Stimulated activated CD4-positive, alpha-beta T cell treated with anti-CD3 and anti-CD28 coated beads, Interleukin-1b, Interleukin-23, amount 100 ng/mL, for 4 hours (primary cell): ENCODE measurements at places on chromosomes 2 and 18.

DNA sequence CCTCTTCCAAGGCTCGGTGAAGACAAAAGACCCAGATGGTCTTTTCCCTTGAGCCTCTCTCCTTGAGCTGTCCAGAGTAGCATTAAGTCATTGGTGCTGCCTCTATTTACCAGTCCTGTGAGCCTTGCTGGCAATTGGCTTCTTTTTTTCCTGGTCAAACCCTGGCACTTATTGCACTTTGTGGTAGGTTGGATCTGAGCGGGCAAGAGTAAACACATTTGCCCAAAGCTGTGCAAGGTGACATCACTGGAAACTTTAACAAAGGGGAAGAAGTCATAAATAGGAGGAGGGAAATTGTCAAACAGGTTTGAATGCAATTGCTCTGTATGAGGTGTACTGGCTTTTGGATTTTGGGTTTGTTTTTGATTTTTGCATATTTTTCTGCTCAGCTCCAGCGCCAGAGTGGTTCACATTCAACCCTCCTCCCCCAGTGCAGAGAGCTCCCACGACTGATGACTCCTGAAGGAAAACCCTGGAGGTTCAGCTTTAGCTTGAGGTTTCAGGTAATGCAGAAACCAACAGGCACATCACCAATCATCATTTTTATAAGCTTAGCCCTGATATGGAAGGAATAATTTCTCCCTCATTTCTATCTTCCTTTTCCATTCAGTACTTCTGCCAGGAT, 8.3 kb downstream of the KCNE4 start:
- no peak for DNase-seq

- no peak for DNase-seq
Measured at GRCh38 chr2:8022908-8023640, 658.8 kb upstream of the ID2 start.

- no peak for DNase-seq
Measured at GRCh38 chr2:3468296-3468988, 50.9 kb downstream of the ADI1 start.

- no peak for DNase-seq
Measured at GRCh38 chr2:48817355-48817754, 61.8 kb upstream of the LHCGR start.

DNA sequence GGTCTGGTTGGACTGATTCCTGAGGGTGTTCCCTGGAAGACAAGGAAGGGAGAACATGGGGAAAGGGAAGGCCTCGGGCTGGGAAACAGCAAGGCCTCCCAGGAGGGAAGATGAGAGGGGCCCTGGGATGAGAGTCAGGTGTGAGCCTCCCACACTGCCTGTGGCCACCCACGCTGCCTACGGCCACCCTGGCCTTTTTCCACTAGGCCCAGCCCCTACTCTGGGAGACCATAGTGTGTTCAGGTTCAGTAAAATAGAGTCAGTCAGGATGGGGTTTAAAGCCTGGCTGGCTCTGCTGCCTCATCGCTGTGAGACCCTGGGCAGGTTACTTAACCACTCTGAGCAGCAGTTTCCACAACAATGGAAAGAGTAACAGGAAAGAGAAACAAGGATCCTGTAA, 47.7 kb upstream of the MAL start:
- no peak for DNase-seq

DNA sequence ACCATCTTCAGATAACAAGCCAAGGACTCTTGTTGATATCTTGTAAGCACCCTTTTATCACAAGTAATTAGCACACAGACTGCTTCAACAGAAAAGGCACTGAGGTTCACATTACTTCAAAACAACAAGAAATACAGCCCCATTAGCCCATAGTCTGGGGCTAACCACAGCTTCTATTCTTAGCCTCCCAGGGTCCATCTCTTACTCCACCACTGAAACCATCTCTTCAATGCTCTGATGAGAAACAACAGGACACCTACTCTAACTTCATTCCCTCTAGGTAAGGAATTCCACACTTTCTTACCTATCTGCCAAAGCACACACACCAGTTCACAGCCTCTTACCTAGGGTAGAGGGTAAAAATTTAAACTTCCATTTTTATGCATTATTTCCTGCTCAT, 26.4 kb upstream of the CYTIP start:
- no peak for DNase-seq

DNA sequence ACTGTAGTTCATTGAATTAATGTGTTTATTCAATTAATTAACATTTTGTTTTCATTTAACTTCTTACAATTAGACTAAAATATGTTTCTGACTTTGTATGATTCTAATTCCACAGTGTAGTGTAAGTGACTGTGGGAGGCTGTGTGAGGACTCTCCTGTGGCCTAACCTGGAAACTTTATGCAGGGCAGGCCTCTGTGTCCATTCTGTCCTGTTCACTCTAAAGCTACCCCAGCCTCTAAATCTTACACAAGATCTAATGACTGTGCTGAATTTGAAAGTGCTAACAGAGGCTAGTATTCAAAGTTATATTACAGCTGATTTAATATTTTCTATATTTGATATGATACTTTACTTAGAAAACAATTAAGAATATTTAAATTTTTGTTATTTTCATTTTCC, 270.5 kb upstream of the CDH19 start:
- no peak for DNase-seq

GRCh38 chr2:98507891-98508708, 63.4 kb downstream of the INPP4A start:
- no peak for DNase-seq

- DNase-seq: no peak
Measured at GRCh38 chr2:223560749-223561435, 41.3 kb downstream of the SCG2 start.

DNA sequence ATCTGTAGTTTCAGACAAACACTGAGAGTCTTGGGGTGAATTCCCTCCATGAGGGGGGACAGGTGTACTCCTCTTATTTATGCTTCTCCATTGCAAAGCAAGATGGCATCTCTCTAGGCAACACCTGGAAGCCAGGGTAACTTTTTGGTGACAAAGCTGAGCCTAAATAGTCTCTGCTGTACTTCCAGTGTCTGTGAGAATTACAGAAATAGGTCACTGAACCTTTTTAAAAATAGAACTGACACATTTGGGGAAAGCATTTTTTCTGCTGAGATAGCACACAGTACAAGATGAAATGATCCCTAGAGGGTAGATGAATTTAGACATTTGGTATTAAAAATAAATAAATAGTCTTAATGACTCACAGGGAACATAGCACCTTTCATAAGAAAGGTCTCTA, 71.7 kb upstream of the SP3 start:
- no peak for DNase-seq

DNA sequence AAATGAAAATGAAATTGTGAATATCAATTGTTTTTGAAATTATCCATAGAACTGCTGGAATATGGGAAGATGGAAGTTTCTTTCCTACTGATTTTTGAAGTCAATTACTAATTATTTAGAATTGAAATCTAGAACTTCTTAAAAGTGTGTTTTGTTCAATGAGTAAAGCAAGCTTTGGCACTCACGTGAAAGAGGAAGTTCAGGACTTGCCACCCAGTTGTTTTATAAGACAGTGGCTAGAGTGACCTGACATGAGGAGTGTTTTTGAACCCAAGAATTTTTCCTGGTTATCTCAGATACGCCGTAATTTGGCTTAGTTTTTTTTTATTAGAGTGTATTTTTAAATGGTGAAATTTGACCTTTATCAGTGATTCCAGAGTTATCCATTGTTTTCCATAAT, 3.5 kb downstream of the MXD1 start:
- no peak for DNase-seq

DNA sequence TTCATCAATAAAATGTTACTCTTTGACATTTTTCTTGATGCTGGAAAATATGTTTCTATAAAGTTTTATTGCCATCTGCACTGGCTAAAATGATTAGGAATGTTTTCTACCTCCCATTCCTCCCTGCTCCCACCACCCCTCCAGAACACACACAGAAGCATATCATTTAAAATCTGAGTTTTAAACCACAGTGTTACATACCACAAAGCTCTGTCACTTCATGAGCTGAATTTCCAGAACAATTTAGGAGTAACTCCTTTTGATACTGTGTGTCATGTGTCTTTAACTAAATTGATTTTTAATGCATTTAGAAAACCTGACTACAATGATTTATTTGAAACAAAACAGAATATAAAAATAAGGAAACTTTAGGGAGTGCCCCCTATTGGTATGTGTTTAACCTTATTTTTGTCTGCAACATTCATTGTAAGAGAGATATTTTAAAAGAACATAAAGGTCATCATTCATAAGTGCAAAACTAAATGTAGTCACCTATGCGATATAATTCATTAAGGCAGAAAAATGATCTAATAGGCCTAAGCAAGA, 52.0 kb downstream of the FEZ2 start:
- DNase-seq: no peak

DNA sequence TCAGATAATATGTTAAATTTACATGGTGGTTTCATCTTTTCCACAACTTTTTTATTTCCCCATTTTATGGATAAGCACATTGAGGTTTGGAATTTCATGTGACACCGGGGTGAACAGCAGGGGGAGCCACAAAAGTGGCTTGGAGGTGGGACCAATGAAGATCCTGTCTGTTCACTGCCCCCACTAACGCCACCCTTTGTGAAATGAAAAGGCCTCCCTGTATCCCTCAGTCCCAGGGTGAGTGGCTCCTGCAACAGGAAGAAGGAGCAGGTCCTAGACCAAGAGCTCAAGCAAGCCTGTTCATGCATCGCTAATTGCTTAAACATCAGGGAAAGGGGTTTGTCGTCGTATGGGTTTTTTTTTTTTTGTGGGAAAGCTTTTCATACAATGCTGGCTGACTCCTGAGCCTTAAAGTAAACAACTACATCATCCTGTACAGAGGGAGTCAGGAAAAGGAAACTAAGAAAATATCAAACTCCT, 267.8 kb upstream of the EPAS1 start:
- DNase-seq: no peak

GRCh38 chr2:120454654-120455385, 108.9 kb downstream of the INHBB start:
- no peak for DNase-seq

DNA sequence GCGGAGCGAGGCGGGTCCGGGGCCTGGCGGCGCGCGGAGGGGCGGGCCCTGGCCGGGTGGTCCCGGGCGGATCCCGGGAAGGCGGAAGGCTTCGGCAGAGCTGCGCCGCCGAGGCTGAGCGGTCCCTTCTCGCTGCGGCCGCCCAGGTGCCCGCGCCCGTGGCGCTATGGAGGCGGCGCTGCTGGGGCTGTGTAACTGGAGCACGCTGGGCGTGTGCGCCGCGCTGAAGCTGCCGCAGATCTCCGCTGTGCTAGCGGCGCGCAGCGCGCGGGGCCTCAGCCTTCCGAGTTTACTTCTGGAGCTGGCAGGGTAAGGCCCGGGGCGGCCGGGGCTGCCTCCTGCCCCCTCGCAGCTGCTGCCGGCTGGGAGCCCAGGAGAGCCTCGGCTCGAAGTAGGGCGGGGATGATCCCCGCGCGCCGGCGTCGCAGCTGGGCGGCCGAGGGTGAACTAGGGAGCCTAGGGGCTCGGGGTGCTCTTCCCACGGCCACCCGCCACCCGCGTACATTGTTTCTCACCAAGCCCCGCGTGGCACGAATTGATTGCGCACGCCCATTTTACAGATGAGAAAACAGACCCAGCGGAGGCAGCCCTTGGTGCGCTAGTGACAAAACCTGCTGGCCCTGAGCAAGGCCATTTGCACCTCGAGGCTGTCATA, at the start of gene SLC66A3:
SLC66A3 (plus strand) TSS at position 87 of the 655 bp plus-strand sequence; CDS start at position 167, 80 bp downstream.
- DNase-seq: no peak

DNA sequence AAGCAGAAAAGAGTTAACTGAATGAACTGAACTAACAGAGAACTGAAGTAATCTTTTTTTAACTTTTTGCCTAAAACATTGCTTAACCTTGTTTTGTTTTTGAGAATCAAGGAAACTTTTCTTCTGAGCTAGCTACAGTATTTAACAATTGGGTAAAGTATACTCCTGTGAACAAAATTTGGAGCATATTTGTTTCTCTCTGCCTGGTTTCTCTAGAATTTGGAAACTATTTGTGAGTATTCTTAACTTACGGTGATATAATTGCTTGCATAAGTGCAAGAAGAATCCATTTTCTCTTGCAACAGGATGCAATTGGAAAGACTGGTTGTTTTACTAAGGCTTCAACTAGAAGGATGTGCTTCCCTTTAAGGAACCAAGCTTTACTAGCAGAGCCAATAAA, 65.9 kb upstream of the FAM98A start:
- DNase-seq: no peak

GRCh38 chr2:121150713-121151112, 134.3 kb downstream of the TFCP2L1 start:
- no peak for DNase-seq

GRCh38 chr2:223921204-223921603, 23.9 kb downstream of the WDFY1 start:
- DNase-seq: no peak

DNA sequence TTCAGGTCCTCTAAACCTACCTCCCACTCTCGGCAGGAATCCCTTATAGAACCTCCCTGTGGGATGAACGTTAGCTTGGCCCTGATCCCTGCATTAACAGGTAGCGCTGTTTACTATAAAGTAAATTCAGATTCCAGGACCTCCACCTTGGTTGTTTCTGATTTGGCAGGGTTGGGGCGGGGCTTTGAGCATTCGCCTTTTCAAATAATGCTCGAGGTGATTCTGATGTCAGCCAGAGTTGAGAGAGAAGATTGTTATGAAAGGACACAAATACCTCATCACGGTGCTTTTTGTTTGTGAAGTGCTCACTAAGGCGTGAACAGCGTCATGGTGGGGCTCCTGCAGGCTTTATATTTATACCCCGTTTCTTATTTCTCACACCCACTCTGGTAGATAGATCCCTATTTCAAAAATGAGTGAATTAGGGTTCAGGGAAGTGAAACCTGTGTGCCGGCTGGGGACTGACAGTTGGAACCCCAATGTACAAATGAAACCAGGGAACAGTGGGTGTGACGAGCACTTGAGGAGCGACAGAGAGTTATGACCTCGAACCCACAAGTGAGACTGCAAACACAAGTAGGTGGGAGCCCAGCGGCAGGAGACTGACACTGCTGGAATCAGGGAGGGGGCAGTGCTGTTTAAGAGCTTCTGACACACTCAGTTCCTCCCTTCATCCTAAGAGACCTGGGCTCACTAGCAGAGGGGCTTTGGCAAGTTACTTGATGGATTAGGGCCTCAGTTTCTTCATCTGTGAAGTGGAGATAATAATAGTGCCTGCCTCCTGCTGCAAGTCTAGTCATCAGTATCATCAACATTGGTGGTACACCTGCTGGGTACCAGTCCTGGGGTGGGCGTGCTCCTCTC, 14.2 kb upstream of the CXCR4 start:
- peak; percentile 10 for DNase-seq

GRCh38 chr18:11871501-11871900, 20.3 kb downstream of the CHMP1B start:
- no peak for DNase-seq

DNA sequence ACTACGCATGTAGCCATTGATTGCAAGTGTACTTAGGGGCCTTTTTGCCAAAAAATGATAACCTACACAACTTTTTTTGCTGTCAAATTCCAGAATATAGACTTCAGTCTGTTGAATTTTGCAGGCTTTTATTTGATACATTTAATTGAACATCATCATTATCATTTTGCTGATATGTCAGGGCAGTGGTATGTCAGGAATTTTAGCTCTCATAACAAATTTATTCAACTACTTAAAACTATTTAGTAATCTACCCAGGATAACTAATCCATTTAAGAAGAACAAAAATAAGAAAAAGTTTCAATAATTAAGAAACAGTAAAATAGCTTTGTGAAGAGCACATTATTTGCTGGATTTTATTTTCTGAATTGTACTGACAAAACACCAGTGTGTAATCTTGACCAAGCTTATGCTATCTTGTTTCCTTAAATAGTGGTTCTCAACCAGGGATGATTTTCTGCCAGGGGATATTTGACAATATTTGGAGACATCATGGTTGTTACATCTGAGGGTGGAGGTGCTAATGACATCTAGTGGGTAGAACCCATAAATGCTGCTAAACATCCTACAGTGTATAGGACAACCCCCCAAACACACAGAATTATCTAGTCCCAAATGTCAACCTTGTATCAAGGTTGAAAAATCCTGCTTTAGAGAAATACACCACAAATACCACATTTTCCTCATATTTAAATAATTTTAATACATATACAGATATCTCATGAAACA, 12.1 kb upstream of the TTN start:
- DNase-seq: no peak
